ENCODE measurements at places on chromosomes 16 and 17. TPM values are rescaled to one million over a fixed set of nuclear protein-coding genes. Genes with fewer than 3 reads are reported as not detected.

ACSM5 gene
- not detected for total RNA-seq

GRCh38 chr17:16953347-16953746 is 18.6 kb downstream of the TNFRSF13B start:
- DNase-seq, result no peak

DNA sequence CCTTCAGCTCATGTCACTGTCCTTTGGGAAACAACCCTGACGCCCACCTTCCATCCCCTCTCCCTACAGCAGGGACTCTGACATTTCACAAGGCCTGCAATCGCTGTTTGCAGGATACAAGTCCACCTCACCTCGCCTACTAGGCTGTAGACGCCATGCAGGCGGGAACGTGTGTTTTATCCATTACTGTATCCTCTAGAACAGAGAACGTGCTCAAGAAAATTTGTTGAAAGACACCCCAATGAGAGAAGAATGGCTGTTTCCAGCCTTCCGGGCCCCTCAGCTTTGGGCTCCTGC is 1.5 kb upstream of the TTYH2 start:
- DNase-seq, result no peak

DNA sequence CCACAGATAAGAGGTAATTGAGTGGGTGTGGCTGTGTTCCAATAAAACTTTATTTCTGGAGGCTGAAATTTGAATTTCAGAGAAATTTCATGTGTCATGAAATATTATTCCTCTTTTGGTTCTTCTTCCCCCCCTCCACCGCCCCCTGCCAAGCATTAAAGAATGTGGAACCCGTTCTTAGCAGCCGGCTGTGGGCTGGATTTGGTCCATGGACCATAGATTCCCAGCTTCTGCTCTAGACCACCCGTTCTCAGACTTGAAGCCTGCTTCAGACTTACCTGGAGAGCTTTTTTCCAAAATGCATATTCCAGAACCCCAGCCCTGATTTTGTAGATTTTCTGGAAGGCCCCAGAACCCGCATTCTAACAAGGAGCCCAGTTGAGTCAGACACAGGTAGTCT is 15.1 kb upstream of the LASP1NB start:
- DNase-seq, result no peak

DNA sequence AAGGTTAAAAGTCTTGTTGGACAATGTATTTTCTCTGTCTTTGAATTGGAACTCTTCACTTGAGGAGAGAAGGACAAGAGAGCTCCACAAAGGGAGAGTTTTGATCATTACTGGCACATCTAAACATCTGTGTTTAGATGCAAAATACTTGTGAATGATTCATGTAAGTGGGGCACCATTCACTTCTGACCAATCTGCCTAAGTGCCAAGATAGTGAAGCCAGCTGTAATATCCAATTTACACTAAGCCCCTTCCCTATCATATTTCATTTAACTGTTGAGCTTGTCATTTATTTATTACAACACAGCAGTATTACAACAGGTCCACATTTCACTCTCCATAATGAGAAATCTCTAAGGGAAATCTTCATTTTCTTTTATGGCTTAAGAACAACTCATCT is 832.3 kb upstream of the GOT2 start:
- DNase-seq, result no peak
